ENCODE measurements at places on chromosomes 11 and 22.
A peak's percentile ranks its signal among the peaks of the same experiment; 100 is the strongest.

GRCh38 chr11:130433357-130433756, 4.9 kb upstream of the ADAMTS8 start:
- DNase-seq = no peak

DNA sequence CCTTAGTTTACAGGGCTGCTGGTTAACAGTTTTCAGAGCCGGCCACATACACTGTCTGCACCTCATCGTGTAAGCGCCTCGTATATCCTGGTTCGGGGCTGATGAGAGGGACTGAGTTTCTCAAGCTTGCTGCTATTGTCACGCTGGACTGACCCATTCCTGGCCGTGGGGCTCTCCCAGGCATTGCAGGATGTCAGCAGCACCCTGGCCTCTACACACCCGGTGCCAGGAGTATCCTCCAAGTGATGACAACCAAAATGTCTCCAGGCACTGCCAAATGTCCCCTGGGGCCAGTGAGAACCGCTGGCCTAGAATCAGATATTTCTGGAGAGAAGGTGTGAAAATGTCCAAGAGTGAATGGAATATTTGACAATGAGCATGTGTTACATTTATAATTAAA, 82.8 kb downstream of the ST3GAL4 start:
- no peak for DNase-seq

DNA sequence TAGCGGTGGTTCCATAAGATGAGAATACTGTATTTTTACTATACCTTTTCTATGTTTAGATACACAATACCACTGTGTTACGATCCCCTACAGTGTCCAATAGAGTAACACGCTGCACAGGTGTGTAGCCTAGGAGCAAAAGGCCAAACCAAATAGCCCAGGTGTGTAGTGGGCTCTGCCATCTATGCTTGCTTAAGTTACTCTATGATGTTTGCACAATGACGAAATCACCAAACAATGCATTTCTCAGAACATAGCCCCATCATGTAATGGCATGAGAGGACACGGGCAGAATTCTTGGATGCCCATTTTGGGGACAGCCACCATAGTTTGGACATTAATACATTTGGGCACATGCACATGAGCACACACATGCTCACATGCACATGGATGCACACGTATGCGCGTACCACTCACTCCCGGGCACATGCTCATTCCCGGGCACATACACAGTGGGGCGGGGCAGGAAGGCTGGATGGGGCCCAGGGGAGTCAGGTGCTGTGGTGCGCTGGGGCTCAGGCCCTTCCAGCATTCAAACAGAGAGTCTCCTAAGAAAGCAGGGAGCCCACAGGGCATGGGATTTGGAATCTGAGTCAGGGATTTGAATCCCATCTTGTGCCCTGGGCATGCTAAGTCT, 51.1 kb downstream of the RTN4R start:
- DNase-seq = no peak

DNA sequence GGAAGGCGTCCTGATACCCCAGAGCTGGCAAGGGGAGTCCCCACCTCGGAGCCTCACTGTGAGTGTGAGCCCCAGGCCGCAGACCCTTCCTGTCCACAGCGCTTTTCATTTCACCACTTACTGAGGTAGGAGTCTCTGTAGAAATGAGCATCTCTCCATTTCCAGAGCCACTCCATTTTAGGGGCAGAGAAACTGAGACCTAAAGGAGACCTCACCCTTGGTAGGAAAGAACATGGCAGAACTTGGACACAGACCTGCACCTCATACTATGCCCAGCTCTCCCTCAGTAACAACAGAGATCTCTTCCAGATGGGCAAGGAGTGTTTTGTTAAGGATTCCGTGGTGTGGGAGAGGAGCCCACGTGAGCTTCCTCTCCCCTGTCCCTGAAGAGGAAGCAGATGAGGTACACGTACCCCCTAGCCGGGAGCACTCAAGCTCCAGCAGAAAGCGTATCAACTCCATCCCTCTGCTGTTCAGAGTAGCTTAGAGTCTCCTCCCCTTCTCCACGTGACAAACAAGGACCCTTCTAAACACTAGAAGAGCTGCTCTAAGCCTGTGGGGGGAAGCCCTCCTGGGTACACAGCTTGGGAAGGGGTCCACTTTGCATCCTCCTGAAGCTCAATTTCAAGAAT, 532 bp upstream of the VSIG2 start:
- no peak for DNase-seq

- no peak for DNase-seq
Measured at GRCh38 chr11:60847896-60848295, 6.0 kb downstream of the CCDC86 start.

- no peak for DNase-seq
Measured at GRCh38 chr22:23001463-23001862, 68.9 kb upstream of the GNAZ start.

DNA sequence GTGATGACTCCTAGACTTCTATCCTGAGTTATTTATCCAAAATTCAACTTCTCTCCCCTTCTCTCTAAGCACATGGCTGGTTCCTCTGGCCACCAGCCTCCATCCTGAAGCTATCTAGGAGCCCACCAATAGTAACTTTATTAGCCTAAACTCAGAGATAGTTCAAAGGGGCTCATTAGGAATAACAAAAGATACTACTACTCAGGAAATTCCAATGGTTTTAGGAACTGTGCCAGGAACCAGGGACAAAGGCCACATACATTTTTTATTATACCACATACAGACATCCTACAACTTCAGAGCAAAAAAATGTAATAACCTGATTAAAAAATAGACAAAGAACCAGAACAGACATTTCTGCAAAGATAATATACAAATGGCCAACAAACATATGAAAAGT, 27.9 kb downstream of the SLC25A17 start:
- no peak for DNase-seq

- DNase-seq = no peak
Measured at GRCh38 chr22:35218079-35218478, 39.2 kb upstream of the HMGXB4 start.

DNA sequence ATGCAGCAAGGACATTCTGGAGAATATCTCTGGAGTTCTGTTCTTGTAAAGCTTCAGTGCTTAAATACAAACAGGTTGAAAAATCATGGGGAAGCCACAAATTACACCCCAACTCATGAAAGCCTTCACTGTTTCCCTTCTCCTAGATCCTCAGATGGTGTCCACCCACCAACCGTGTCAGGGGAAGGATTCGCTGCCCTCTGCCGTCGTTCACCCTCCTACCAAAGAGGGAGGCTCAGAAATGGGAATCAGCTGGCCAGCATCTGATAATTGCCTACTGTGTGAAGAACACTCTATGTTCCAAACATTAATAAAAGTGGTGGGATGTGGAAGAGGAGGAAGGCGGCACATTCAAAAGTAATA, 7.4 kb upstream of the HEPACAM start:
- peak; percentile 95 for DNase-seq

GRCh38 chr11:26187639-26188038, 144.3 kb upstream of the ANO3 start:
- no peak for DNase-seq

DNA sequence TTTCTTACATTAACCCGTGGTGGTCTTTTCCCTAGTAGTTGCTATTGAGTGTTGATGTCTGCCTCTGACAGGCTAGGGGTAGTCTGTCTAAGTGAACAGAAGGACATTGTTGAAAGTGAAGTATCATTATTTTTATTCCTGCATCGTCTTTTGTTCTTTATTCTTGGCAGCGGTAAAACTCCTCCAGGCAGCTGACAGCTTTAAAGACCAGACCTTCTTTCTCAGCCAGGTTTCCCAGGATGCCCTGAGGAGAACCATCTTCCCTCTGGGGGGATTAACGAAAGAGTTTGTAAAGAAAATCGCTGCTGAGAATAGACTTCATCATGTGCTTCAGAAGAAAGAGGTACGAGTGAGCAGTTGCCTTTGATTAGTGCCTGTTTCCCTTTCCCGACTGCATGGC, 14.6 kb downstream of the TRMU start:
- peak; percentile 15 for DNase-seq

DNA sequence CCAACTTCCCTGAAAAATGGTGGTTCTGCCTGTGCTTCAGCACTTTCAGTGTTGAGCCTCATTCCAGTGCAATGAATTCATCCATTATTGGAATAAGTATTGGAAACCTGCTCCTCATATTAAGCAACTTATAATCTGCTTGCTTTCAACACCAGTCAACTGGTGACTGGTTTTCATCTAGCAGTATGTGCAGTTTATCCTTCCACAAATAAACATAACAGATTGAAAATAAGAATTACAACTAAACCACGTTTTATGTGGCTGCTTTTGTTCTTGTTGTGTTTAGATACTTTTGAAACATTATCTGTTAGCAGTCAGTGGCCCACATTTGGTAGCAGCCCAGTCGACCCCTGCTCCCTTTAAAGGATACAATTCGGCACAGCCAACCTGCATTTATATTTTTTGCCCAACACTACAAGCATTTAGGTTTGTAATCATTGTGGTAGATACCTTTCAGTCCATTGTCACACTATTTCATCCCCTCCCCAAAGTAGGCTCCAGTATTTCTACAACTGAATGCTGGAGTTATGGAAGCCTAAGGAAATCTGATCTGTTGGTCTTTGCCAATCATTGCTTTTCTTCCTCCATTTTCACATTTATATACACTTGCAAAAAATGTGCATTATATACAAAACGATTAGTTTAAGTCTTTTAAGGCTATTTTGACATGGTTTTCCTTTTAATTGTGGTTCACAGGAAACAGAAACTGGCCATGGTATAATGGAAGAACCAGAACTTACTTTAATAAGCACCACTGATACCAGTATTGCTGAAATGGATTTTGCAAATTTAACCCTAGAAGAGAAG, 13.1 kb downstream of the TAF1D start:
- no peak for DNase-seq

GRCh38 chr11:62858201-62858600, 18.8 kb upstream of the WDR74 start:
- DNase-seq = no peak

DNA sequence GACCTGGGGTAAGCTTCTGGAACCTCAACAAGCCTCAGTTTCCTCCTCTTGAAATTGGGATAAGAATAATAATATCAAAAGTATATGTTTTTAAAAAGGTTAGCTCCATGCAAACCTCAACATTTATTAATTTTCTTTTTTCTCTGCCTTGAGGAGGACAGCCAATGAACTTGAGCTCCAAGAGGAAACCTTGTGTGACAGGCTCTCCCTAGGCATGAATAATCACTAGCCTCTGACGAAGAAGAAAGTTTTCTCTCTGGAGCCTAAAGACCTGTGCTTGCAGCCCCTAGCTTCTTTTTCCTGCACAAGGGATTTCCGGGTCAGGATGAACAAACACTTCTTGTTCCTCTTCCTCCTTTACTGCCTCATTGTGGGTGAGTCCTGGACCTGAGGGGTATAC, at the start of gene PATE3:
TSS of gene PATE3 (plus strand) at position 301 of the 400 bp plus-strand sequence. CDS start at position 326, 25 bp downstream.
- no peak for DNase-seq

DNA sequence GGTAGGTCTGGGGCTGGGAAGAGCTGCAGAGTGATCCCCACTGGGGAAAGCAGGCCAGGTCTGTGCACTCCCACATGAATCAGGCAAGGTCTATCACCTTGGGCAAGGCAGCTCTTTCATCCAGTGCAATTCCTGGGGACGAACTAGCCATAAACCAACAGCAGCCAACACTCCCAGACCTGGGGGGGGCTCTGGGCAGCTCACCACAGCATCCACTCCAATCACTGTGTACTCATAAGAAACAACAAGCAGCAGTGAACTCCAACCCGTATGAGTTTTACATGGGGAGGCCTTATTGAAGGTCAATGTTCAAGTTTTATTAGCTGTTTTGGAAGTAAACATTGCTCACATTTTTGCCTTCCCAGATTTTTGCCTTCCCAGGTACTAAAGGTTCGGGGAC, 157.4 kb upstream of the NAV2 start:
- no peak for DNase-seq

DNA sequence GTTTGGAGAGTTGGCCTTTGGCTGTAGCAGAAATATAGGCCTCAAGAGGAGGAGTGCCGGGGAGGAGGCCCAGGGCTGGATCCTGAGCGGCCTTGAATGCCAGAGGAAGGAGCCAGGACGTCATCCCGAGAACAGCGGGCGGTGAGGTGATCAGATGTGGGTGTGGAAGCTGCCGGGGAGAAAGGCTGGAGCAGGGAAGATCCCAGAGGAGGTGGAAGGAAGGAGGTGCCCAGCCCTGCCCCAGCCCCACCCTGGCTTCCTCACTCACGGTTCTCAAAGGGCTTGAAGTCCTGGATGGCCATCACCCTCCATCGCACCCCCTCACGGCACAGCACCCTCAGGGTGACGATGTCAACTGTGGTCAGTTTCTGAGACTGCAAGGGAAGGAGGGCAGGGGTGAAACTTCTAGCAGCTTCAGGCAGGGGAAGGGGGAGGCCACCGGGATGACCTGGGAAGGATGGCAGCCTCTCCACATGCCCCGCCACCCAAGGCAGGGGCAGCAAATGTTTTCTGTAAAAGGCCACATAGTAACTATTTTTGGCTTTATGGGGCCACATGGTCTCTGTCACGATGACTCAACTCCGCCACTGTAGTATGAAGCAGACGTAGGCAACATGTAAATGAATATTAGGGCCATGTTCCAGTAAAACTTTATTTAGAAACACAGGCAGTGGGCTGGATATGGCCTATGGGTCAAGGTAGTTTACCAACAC, 10.7 kb downstream of the IL2RB start:
- DNase-seq = no peak

DNA sequence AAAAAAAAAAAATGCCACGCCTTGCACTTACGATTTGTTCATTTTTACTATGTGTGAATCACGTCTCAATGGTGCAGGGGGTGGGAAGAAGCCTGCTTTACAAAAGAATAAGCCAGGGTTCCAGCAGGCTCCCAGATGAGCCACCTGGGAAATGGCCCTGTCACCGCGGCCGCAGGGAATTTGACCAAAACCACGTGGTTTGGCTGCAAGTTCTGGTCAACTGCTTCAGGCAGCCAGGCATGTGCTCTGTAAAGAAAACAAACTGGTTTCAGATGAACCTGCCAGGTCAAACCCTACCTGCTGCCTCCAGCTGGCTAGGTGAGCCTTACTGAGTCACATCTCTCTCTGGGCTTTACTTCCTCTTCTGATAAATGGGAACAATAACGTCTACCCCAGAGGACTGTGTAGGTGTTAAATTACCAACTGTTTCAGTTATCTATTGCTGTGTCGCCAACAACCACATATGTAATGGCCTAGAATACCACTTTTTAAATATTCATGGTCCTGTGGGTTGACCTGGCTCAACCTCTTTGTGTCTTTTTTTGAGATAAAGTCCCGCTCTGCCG, 30.5 kb upstream of the GCAT start:
- no peak for DNase-seq

GRCh38 chr11:114191893-114192292, 104.3 kb upstream of the NNMT start:
- no peak for DNase-seq
